ENCODE measurements at places on chromosomes 6 and 20. TPM values are rescaled to one million over a fixed set of nuclear protein-coding genes. Genes with fewer than 3 reads are reported as not detected.

TCP11 gene
- not detected for total RNA-seq

EEF1A2 gene
- 2.0 TPM for total RNA-seq

EPB41L1 gene
- total RNA-seq: not detected

WASF1 gene
- total RNA-seq: 0.48 TPM

C20orf144 gene
- 0.30 TPM for total RNA-seq

GRCh38 chr6:46948699-46949098 is 27.0 kb upstream of the ADGRF5 start:
- DNase-seq: no peak
- no peak overlapping the region for H3K27ac ChIP-seq
- no peaks in the 10 kb centered on the region for H3K27me3 ChIP-seq
- no peaks in the 10 kb centered on the region for H3K4me1 ChIP-seq
- H3K36me3 ChIP-seq: no peaks in the 10 kb centered on the region

GRCh38 chr6:137268911-137269310 is 49.7 kb upstream of the IFNGR1 start:
- H3K4me3 ChIP-seq: no peak overlapping the region
- peaks cover 12% of the 10 kb centered on the region for H3K4me1 ChIP-seq
- no peak overlapping the region for H3K27ac ChIP-seq
- no peak for DNase-seq
- H3K27me3 ChIP-seq: peaks cover 39% of the 10 kb centered on the region

DNA sequence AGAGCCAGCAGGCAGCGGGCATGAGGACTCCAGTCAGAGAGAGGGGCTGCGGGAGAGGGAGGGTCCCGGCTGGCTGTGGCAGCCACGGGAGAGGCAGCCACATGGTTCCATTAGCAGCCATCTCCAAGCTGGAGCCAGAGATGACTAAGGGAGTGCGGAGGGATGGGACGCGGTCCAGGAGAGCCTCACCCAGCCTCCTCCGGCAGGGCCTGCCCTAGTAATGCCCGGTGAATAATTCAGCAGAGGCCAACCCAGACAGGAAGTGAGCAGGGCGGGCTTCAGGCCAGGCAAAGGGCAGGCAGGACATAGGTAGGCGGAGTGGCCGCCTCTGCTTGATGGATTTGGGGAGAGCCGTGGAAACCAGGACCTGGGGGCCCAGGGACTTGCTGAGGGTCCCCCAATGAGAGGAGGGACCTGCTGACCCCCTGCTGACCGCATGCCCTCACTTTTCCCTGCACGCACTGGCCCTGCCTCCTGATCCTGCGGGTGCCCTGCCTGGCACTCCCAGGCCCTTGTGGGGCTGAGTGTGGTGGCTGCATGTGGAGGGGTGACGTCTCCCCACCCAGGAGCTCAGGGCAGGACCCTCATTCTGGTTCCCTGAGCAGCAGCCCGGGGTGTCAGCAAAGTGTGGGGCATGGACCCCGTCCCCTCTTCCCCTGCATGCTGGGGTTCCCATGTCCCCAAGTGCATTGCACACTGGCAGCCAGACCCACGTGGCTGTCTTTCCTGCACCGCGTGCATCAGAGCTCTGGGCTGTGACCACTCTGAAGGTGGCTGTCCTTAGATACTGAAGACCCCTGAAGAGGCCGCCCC is 51.8 kb upstream of the SLCO4A1 start:
- peaks cover 5% of the 10 kb centered on the region for H3K4me1 ChIP-seq
- no peak overlapping the region for H3K27ac ChIP-seq
- no peaks in the 10 kb centered on the region for H3K36me3 ChIP-seq
- peaks cover 12% of the 10 kb centered on the region for H3K27me3 ChIP-seq

DNA sequence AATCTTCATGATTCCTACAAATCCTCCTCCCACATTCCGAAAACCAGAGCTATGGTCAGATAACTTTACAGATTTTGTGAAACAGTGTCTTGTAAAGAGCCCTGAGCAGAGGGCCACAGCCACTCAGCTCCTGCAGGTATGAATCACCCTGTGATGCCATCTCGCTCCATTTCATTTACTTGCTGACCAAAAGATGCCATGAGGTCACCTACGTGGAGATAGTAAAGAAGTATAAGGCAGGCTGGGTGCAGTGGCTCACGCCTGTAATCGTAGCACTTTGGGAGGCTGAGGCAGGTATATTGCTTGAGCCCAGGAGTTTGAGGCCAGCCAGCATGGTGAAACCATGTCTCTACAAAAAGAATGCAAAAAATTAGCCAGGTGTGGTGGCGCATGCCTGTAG is 30.9 kb downstream of the STK4 start:
- H3K27me3 ChIP-seq: no peaks in the 10 kb centered on the region
- no peak overlapping the region for H3K27ac ChIP-seq
- H3K4me1 ChIP-seq: peaks cover 43% of the 10 kb centered on the region
- no peak overlapping the region for H3K4me3 ChIP-seq

- H3K4me1 ChIP-seq: peaks cover 4% of the 10 kb centered on the region
- H3K27ac ChIP-seq: no peak overlapping the region
- no peak for DNase-seq
- H3K36me3 ChIP-seq: peaks cover 54% of the 10 kb centered on the region
- no peaks in the 10 kb centered on the region for H3K27me3 ChIP-seq
- no peak overlapping the region for H3K4me3 ChIP-seq
Observed at GRCh38 chr20:63597651-63598478, 23.8 kb upstream of the HELZ2 start.
